ENCODE measurements at places on chromosomes 6 and 20.

DNA sequence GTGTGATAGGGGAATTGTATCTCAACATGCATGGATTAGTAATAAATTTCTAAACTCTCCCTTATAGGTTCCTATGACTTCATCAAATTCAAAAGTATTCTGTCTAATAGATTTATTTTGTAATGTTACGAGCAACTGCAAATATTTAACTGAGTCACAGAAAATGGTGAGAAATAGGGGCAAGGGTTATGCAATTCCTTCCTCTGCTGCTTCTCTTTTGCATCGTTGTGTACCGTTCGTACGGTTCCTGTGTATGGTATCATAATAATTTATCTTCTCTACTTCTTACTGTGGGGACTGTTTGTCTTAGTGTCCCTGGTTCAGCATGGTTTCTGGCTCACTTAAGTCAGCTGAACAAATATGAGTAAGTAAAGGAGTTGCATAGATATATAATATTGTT, 44.8 kb downstream of the SMOC2 start:
- no peak for DNase-seq

- no peak for DNase-seq
Measured at GRCh38 chr6:90107771-90108282, 188.8 kb downstream of the BACH2 start.

- no peak for DNase-seq
Measured at GRCh38 chr6:91751526-91751925, 1164.7 kb upstream of the MAP3K7 start.

- DNase-seq: no peak
Measured at GRCh38 chr6:37765182-37765775, 54.2 kb upstream of the ZFAND3 start.

- no peak for DNase-seq
Measured at GRCh38 chr6:95517004-95517403, 60.3 kb upstream of the MANEA start.

GRCh38 chr6:3383525-3383924, 73.3 kb downstream of the SLC22A23 start:
- DNase-seq: no peak

- DNase-seq: no peak
Measured at GRCh38 chr6:71420693-71421328, 132.2 kb downstream of the OGFRL1 start.

DNA sequence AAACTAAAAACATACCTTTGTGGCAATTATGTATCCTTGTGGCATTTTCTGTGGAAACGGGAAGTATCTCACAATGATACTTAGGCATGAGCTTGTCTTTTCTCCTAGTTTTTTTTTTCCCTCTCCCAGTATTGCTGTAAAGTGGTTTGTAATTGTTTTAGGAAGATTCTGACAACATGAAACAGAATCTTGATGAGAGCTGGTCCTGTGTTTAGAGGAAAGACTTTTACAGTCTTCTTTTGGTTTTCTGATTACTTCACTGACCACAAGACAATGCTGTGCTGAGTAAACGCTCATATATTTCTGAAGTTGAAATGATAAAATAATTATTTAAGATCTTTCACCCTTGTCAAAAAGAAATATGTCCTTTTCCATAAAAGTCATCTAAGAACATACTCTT, 201.2 kb downstream of the FOXC1 start:
- no peak for DNase-seq

DNA sequence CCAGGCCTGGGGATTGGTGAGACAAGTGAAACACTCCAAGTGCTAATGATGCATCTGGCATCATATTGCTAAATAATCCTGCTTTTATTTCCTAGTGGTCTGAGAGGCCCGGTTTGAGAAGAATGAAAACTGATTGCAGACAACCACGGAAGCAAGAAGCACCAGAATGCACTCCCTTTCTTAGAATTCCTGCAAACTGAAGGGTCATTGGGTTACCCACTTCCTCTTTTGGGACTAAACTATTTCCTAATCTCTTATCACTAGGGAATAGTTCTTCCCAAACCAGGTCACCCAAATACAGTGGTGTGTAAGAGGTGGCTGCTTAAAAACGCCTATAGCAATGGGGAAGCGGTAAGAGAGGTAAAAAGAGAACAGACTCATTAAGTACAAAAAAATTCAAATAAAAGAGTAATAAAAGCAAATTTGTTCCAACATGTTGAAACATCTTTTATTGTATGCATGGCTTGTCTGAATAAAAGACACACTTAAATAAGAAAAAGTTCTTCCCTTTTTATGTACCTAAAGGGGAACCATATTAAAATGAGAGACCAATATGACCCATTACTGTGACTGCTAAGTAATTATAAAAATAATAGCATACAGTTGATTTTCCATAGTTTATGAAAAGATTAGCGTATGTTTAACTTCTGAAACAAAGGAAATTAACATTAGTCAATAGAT, 125.8 kb downstream of the MYB start:
- no peak for DNase-seq

- DNase-seq: no peak
Measured at GRCh38 chr6:156268849-156269248, 508.3 kb upstream of the ARID1B start.

DNA sequence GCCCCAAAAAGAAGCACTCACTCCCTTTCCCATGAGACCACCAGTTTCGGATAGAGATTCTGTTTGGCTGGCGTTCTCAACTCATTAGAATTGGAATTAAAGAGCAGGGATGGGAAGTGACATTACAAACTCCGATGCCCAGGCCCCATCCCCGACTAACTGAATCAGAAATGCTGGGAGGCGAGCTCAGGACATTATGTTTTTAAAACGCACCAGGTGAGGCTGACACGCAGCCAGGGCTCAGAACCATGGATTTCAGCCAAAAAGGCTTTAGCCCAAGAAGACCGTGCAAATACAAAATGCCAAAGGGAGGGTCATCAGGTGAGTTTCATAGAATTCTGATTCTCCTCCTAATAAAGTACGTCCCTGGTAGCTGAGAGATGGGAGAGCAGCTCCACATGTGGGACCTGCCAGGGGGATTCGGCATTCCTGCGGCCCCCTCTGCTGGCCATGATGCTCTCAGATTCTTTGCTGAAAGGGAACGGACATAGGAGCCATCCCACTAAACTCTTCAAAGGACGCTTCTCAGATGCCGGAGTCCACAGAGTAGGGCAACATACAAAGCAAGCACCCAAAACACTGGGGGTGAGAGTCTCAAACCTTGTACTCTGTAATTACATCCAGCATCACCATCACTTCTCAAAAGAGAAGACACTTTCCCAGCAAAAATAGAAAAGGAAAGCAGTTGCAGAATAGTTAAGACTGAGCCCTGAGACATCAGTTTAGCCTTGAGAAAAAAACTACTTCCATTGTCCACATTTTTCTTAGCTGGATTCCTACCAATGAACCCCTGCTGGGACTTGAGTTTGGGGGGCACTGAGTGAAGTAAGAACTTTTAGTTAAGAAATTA, 205.2 kb downstream of the BMP7 start:
- no peak for DNase-seq

GRCh38 chr20:22590662-22591061, 6.3 kb upstream of the FOXA2 start:
- no peak for DNase-seq

- no peak for DNase-seq
Measured at GRCh38 chr20:44734938-44735337, 10.7 kb upstream of the KCNK15 start.

GRCh38 chr20:32465092-32465900, 107.2 kb downstream of the ASXL1 start:
- no peak for DNase-seq

DNA sequence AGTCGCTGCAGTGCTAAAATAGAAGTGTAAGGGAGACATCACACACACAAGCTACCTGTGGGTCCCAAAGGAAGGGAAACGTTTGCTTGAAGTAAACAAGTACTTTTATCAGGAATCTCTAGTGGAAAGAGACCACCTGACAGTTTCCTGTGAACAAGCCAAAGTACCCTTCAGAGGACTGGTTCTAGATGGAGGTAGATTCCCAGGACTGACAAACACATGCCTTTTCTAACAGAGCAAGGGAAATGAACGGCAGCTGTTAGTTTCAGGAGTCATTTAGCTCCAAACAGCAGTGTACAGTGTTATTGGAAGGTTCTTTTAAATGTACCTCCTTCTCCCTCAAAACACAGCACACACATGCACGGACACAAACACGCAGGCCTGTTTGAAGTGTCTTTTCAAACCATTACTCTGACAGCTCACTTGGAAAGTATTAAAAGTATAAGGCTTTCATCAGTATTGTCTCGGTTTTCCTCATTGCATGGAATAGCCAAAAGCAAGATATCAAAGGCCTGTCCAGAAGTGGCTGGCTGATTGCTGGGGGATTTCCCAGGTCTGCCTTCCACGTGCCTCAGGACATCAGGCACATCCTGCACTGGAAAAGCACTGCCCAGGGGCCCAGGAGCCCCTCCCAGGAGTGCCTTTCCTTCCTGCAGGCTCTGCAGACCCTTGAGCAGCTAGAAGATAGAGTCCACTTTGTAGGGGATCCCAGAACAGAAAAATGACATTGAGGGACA, 393.2 kb upstream of the SOX4 start:
- DNase-seq: no peak

DNA sequence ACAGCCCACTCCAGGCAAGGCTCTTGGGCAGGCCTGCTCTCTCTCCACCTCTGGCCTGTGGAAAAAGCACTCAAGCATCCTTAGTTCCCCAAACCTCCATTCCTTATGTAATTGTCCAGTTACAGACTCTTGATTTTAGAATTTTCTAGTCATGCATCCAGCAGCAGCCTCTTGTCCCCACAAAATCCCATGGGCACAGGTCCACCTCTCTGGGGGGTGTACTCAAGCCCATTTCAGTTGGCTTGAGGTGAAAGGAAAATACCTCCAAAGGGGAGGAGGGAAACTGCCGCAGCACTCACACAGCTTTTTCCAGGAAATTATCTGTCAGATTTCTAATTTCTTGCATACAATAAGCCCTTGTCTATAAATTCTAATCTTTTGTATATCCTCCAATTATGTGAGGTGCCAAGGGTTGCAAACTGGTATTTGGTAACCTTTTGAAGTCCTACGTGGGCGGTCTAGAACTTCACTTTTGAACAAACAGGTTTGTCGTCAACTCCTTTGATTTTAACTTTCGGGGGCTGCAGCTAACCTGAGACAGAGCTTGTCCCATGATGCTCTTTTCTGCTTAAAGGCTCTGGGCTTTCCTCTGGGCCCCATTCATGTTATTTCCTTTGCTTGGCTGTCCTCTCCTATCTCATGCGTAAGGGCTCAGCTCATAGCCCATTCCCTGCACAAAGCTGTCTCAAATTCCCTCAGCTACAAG, 104.7 kb upstream of the CEP85L start:
- no peak for DNase-seq

DNA sequence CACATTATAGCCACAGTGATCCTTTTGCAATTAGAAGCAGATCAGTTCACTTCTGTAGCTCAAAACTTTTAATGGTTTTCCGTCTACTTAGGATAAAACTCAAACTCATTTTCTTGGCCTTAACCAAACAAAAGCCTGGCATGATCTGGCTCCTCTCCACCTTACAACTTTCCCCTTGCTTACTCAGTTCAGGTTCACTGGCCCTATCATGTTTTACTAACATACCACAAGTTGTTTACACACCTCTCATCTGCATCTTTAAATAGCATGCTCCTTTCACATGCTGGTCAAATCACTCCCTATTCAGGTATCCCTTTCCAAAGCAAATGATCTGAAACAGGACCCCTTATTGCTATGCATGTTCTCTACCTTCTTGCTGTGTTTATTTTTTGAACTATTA, 191.4 kb upstream of the FAM83B start:
- DNase-seq: no peak

- DNase-seq: no peak
Measured at GRCh38 chr6:107704347-107705013, 119.6 kb downstream of the SCML4 start.

DNA sequence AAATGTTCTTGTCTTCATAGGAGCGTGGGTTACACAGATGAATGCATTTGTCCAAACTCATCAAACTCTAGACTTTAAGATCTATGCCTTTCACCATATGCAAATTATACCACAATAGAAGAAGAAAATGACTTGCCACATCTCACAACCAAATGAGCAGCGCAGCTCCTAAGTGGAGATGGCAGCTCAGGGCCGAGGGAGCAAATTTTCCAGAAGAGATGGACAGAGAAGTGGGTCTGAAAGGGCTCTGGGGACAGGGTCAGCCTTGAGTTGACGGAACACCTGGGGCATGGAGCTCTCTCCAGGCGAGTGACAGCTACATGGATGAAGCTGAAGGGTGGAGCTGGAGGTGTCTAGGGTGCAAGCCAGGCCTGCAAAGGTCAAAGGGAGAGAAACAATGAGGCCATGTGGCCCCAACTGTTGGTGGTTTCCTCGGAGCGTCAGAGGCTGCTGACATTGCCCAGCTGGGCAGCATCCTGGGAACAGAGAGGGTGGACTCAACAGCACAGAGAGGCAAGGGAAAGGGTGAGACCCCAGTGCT, 228.3 kb downstream of the NRN1 start:
- no peak for DNase-seq

GRCh38 chr6:2712102-2712501, 38.6 kb downstream of the MYLK4 start:
- no peak for DNase-seq

- DNase-seq: no peak
Measured at GRCh38 chr20:53146201-53146891, 174.2 kb downstream of the TSHZ2 start.

DNA sequence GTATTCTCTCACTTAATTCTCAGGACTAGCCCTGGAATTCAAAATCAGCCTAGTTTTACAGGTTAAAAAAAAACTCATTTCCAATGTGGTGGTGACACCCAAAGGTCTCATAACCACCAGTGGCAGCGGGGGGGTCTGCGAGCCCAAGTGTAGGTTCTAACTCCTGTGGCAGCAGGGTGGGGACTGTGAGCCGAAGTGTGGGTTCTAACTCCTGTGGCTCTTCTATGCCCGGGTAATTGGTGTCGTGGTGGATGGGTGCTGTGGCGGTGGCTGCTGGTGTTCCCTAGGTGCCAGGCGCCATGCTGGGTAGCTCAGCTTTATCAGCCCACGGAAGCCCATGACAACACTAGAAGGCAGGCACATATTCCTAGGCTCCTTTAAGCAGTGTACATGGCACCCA, 4.9 kb upstream of the ANKRD60 start:
- no peak for DNase-seq

GRCh38 chr6:129517288-129517687, 192.7 kb downstream of the ARHGAP18 start:
- DNase-seq: no peak

DNA sequence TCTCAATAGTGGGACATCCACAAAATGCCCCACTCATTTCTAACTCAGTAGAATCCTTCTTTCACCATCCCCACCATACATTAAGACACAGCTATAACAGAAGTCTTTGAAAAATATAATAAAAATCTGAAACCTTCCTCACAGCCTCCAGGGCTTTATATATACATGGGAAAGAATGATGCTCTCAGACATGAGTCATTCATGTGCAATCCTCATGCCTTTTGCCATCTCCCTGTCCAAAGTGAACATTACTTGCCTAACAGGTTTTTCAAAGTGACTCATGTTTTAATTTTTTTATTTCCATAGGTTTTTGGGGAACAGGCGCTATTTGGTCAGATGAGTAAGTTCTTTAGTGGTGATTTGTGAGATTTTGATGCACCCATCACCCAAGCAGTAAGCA, 162.7 kb downstream of the RALGAPA2 start:
- DNase-seq: no peak
